ENCODE measurements at places on chromosomes 1 and 21.

- DNase-seq: no peak
Observed at GRCh38 chr1:185990565-185990964, 256.4 kb downstream of the HMCN1 start.

DNA sequence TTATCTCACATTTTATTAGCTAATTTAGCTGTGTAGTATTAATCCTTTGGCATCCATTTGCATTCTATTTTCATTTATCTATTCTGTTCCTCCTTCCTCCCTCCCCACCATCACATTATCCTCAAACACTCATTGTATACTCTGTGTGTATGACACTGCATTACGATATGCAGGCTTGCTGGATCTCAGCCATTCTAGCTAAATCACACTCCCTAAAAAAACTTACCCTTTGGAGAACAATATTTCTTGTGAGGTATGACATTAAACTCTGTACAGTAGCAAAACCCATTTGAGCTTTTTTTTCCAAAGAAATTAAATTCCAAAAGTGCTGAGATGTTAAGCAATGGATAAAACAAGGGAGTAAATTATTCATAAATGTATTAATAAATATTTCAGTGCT is 11.4 kb upstream of the RAB3GAP2 start:
- DNase-seq: no peak

GRCh38 chr1:183027031-183027430 is 3.8 kb downstream of the LAMC1 start:
- no peak for DNase-seq

GRCh38 chr1:17183388-17184160 is 21.4 kb upstream of the PADI1 start:
- DNase-seq: no peak

GRCh38 chr1:12383786-12384185 is 154.0 kb downstream of the VPS13D start:
- DNase-seq: no peak

GRCh38 chr1:157626099-157626498 is 28.2 kb upstream of the FCRL4 start:
- DNase-seq: no peak

DNA sequence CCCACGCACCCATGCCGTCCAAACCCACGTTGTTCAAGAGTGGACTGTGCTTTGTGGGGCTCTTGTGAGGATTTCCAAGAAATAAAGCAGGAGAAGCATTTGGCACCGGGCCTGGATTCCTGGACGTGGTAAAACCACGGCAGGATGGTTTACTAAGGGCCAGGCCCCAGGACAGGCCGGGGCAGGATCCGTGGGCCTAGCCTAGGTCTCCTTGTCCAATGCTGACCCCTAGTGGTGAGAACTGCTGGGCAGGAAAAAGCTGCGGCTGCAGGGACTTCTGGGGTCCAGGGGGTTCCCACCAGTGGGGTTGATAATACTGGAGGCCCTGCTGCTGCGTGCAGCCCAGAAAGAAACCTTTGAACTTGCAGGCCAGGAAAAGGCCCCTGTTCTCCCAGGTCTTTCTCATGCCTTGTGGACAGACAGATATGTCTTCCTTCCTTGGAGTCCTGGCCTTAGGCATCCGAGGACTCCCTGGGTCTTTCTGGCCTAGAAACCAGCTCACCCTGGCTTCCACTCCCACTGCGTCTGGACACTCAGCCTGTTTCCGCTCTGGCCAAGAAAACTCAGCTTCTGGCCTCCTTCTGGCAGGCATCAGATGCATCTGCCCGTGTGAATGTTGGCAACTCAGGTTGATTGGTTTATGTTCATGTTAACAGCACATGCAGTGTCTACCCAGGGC is 106.9 kb upstream of the TMEM51 start:
- DNase-seq: peak; percentile 84

DNA sequence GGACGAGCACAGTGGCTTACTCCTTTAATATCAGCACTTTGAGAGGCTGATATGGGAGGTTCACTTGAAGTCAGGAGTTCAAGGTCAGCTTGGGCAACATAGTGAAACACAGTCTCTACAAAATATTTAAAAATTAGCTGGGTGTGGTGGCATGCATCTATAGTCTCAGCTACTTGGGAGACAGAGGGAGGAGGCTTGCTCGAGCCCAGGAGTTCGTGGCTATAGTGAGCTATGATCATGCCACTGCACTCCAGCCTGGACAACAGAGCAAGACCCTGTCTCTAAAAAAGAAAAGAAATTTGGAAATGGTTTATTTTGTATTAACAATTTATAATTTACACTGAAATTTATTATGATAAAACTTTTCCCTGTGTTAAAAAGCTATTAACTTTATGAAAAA is 1.7 kb upstream of the ANGPTL3 start:
- no peak for DNase-seq

DNA sequence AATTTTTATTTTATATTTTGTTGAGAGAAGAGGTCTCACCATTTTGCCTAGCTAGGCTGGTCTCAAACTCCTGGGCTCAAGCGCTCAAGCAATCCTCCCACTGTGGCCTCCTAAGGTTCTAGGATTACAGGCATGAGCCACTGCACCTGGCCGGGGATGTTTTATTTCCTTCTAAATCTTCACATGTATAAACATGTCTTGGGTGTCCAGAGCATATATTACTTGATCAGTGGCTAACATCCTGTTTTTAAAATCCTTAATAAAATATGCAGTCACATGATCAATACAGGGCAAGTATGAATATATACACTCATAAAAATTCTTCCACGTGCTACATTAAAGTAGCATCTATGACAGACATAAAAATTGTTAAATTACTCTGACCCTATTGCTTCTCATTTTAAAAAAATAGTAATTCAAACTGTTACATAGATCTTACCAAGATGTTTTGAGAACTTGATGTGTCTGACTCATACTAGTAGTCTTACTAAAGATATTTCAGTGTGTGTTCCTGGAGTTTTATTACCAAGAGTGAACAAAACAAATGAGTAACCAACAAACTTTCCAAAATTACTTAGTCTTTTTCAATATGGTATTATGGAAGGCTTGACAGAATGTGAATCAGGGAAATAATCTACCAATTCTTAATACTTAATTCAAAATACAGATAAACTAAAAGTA is 222.5 kb downstream of the SLC45A1 start:
- DNase-seq: no peak

DNA sequence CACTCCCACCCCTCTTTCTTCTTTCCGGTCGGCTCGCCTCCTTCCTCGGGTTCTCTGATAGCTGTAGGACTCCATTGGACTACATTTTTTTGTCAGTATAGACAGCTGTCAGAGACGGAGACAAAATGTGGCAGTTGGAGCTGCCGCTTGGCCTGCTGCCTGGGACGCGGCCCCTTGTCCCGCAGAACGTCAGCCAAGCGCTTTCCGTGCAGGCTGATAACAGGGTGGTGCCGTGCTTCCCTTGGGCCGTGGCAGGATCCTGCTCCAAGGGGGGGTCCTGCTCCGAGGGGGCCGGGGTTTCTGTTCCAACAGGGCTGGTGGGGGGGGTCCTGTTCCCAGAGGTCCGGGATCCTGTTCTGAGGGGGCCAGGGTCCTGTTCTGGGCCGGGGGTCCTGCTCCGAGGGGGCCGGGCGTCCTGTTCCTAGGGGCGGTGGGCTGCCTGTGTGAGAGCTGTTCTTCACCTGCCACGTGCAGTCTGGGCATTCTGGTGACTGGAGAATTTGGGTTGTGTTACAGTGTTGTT is 4.9 kb downstream of the SKI start:
- DNase-seq: peak; percentile 54

DNA sequence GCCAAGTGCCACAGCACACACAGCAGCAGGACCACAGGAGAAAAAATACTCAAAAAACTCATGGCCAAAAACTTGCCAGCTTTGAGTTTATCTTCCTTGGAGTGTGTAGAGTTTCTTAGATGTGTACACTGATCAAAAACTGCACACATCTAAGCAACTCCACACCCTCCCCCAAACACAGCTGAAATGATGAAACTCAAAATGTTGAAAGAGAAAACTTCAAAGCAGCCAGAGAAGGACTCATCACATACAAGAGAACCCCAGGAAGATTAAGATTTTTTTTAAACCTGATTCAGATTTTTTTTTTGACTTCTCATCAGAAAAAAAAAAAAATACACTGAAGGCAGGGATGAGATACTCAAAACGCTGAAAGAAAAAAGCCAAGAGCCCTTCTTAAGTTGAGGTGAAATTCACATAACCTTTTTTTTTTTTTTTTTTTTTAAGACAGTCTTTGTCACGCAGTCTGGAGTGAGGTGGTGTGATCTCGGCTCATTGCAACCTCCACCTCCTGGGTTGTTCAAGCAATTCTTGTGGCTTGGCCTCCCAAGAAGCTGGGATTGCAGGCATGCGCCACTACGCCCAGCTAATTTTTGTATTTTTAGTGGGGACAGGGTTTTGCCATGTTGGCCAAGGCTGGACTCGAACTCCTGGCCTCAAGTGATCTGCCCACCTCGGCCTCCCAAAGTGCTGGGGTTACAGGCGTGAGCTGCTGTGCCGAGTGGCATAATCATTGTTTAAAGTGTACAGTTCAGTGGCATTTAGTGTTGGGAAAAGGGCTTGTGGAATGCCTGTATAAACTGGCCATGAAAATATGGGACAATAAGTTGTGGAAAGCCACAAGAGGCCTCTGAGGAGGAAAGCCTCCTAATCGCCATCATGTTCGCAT is 20.9 kb upstream of the PDXK start:
- no peak for DNase-seq

GRCh38 chr1:26094076-26094669 is 17.5 kb upstream of the PDIK1L start:
- DNase-seq: peak; percentile 45

GRCh38 chr1:92503043-92503925 is 16.6 kb upstream of the GFI1 start:
- DNase-seq: no peak

GRCh38 chr1:37438869-37439343 is 35.5 kb upstream of the ZC3H12A start:
- no peak for DNase-seq

GRCh38 chr1:225987491-225988316 is 11.4 kb downstream of the SDE2 start:
- no peak for DNase-seq

DNA sequence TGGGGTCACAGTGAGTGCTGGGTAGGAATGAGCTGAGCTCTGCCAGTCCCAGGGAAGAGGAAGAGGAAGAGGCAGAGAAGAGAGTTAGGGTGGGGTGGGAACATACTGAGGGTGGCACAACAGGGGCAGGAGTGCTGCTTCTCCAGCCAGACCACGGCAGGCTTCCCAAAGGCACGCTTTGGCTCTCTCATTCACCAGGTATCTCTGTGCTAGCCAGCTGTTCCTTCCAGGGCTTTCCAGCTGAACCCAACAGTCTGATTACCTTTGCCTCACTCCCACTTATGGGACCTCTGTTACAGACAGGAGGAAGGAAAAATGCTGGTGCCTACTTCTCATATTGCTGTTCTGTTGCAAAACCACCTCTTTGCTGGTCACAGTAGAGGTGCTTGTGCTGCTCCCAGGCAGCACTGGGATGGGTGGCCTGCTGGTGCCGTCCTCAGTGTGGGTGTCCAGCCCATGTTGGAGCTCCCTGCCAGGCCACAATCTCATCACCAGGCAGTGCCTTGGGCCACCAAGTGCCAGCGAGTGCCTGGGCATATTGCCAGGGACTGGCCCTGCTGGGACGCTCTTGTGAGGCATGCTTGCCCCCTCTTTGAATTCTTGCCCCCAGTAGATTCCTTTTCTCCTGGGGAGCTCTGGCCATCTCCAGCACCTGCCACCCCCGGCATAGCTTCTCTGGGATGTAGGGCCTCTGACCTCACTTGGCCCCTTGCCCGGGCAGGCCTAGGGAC is 2.1 kb downstream of the ADORA1 start:
- DNase-seq: no peak

GRCh38 chr1:21685946-21686678 is 17.0 kb upstream of the RAP1GAP start:
- no peak for DNase-seq

DNA sequence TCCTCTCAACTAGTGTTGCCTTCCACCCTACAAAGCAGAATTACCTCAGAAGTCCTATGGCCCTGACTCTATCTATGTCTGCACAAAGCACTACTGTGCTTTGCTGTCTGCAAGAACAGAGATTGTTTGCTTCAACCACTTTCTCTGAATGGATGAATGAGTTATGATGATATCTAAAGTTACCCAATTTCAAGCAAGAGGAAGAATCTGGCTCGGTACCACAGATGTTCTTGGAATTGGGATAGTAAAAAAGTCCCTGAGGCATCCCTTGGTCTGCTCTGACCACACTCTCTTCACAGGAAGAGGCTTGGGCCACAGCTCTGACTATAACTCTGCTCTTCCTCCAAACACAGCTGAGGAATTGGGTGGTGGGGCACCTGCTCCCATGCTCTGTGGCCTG is 31.2 kb downstream of the MTARC1 start:
- no peak for DNase-seq

DNA sequence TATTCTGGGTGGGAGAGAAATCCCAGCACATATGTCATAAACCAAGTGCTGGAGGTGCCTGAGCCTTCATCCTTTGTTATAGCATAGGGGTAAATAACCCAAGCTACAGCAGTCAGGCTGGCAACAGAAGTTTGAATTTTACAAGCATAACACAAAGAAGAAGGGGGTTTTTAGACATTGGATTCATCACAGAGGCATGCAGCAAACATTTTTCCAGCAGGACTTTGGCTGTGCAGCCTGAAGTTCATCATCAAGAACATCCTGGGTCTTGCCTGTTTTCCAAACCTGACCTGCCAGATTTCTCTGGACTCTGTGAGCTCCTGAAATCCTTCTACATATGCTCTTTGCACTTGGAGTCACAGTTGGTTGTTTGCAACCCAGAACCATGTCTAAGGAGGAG is 16.2 kb downstream of the PTGER3 start:
- no peak for DNase-seq

GRCh38 chr1:32702599-32703478 is at the start of gene SYNC:
Gene SYNC, minus strand, starts transcription at chr1:32702770. Its CDS starts 110 bp downstream, at chr1:32702660.
- DNase-seq: peak; percentile 82

DNA sequence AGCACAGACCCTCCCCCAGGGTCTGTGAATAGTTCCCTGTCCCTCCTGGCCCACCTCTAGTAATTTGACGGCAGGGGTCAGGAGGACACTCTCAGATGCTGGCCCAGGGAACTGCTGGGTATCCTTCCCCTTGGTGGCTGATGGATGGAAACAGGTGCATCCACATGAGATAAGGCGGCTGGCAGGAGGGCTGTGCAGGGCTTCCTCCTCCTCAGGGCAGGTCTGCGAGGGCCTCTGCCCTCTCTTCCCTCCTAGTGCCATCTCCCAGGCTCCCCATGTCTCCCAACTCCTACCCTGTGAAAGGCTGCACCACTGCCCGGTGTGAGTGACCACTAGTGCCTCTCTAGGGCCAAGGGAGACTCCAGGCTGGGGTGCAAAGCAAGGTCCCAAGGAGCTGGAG is 123.9 kb downstream of the GLIS1 start:
- DNase-seq: no peak

- DNase-seq: peak; percentile 20
Observed at GRCh38 chr1:66542811-66543767, 9.1 kb downstream of the SGIP1 start.
